ENCODE measurements at places on chromosomes 3 and 15.

DNA sequence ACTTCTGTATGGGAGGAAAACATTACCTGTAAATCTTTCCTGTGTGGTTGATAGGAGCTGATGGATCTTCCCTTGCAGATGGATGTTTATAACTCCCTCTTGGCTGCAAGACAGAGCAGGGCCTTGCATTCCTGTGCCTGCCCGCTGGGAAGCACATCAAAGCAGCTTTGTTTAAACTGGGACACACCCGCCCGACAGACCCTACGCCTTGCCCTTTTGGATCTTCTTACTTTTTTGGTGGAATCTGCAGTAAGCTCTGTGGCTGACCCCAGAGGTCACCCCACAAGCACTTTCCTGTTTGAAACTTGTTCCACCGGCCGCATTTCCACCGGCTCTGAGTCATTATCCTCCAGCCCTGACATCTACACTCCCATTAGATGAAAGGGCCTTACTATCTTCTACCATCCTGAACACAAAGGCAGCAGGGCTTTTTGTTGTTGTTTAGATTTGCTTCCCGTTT, 244.1 kb upstream of the STT3B start:
- peak; percentile 27 for DNase-seq

GRCh38 chr15:80367661-80368060, 36.5 kb upstream of the ARNT2 start:
- DNase-seq, result peak; percentile 9

- DNase-seq, result no peak
Measured at GRCh38 chr3:60217156-60217911, 1033.9 kb downstream of the FHIT start.

GRCh38 chr15:47246317-47246716, 471.0 kb upstream of the SEMA6D start:
- no peak for DNase-seq

GRCh38 chr3:20145874-20146273, 40.1 kb downstream of the SGO1 start:
- no peak for DNase-seq

- DNase-seq, result no peak
Measured at GRCh38 chr15:49898097-49898496, 220.9 kb downstream of the ATP8B4 start.

- DNase-seq, result no peak
Measured at GRCh38 chr3:123100193-123100776, 33.5 kb downstream of the PDIA5 start.

DNA sequence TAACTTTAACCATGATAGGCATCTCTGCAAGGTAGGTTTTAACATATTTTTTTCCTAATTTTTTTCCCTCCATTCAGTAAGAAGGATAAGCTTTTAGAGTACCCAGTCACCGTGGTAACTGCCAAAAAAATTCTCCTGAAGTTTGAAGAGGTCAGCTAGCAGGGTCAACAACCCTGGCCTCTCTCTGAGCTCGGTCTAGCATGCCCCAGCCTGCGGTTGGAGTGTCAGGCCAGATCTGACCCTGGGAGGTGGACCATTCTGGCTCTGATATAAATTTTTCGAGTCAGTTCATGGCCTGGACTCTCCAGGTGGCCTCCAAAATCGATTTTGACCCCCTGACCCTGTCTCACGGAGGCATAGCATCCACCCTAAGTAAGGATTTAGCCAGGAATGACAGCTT, 29.7 kb downstream of the SOX2 start:
- DNase-seq, result no peak

DNA sequence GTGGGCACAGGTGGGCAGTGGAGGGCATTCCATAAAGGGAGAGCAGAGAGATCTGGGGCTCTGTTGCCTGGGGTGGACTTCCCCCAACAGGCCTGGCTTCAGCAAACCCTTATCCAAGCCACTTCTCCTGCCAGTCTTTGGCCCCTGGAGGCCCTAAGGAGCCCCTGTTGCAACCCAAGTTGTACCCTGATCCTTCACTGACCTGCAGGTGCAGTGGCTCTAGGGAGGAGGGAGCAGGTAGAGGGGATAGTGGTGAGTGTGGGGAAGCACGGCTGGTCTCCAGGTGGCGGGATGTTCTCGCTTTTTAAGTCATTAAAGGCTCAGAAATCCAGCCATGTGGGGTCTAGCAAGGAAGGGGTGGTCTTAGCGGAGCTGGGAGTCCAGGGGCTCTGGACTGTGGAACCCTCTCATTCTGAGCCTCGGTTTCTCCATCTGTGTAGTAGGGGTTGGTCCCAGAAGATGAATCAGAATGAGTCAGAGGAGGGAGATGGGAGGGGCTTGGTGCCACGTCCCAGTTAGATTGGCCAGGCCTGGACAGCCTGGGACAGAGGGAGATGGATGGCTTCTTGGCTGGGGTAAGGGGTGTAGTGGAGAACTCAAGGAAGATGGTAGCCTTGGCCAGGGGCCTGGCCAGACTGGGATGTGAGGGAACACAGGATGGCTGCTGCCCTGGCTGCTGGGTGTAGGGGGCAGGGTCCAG, 2.6 kb downstream of the ZBTB47 start:
- no peak for DNase-seq

DNA sequence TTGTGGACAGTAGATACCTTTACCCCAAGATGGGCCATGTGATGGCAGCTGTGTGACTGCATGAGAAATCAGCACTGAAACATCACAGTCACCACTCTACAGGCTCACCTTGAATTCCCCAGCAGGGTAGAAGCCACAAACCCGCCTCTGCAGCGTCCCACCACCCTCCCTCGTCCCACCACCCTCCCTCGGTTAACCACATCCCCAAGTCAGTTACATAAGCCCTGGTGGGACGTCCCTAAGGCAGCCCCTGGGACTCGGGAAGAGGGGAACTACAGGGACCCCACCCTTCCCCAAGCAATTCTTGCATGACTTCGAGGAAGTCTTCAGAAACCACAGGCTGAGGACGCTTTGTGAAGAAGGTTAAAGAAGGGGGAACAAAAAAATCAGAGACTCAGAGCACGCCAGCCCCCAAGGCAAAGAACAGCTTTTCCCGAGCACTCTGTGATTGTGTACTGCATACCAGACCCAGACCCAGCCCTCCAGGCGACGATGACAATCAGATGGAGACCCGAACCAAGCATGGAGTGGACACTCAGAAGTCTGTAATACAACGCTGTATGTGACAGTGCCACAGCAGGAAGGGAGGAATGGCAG, 60.5 kb downstream of the SH3BP5 start:
- peak; percentile 96 for DNase-seq

- peak; percentile 28 for DNase-seq
Measured at GRCh38 chr3:9035473-9035872, 72.2 kb upstream of the RAD18 start.

DNA sequence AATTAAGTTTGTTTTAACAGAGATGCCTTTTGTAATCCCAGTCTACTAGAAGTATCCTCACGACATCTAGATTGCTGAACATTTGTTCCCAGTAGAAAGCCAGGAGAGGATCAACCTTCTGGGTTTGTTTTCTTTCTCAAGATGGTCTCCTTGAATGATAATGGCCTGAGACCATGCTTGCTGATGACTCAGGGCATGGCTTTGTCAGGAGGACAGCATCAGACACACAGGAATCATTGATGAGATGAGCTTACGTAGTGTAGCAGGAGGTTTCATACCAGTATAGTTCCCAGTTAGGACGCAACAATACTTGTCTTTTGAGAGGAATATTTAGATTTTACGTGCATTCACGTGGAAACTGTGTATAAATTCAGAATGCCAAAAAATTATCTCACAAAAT, 38.6 kb downstream of the ATP1B3 start:
- no peak for DNase-seq

DNA sequence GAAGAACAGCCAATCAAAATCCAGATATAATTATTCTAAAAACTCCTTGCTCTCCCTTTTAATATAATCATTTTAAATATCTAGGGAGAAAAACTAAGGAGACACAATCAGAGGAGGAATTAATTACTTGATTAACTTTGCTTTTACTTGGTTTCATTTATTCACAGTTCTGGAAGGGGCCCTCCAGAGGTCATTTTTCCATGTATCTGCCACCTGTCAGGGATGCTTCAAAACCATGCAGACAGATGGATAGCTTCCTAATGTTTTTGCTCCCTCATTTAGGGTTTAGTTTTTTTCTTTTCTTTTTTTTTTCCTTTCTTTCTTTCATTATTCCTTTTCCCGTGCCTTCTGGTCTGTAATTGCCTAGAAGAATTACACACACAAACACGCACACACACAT, 438.1 kb upstream of the ARPP21 start:
- DNase-seq, result no peak

GRCh38 chr3:117272876-117273523, 563.4 kb downstream of the TUSC7 start:
- no peak for DNase-seq

GRCh38 chr15:48963524-48964113, at the start of gene SHC4:
TSS of gene SHC4 (minus strand) at chr15:48963919. CDS start at chr15:48963015, 904 bp downstream.
- peak; percentile 27 for DNase-seq

GRCh38 chr3:105539897-105540296, 173.2 kb downstream of the ALCAM start:
- no peak for DNase-seq

GRCh38 chr3:197083486-197083885, 53.9 kb upstream of the MELTF start:
- no peak for DNase-seq

GRCh38 chr15:90674476-90674875, 42.7 kb upstream of the BLM start:
- DNase-seq, result no peak

GRCh38 chr3:56962206-56962605, 98.3 kb upstream of the SPATA12 start:
- no peak for DNase-seq

DNA sequence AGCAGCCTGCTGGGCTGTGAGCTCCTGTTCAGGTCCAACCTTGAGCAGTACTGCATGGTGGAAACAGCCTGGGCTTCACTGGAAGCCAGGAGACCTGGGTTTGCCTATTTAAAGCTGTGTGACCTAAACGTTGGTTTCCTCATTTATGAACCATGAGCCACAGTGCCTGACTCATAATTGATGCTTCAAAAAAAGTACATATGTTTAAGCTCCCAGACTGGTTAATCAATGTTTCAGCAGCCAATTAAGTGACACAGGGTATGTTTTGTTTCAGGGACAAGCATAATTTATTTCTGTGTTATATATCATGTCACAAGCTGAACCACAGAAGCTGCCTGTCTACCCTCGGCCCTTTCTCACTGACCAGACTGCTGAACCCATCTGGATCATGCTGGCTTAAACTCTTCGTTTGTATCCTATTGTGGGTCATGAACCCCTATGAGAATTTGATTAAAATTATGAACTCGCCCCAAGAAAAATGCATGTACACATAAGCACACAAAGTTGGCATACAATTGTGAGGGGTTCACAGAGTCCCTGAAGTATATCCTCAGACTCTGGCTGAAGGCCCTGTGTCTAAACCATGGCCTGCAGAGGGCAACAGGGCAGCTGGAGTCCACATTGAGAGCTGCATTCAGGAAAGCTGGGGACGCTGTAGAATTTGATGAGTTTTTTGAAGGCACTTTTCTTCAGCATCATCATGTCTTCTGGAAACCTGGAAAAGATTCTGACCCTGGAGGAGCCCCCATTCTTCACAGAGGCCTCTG, 23.7 kb downstream of the HDC start:
- no peak for DNase-seq

- no peak for DNase-seq
Measured at GRCh38 chr3:9679476-9680080, 24.1 kb upstream of the CPNE9 start.

DNA sequence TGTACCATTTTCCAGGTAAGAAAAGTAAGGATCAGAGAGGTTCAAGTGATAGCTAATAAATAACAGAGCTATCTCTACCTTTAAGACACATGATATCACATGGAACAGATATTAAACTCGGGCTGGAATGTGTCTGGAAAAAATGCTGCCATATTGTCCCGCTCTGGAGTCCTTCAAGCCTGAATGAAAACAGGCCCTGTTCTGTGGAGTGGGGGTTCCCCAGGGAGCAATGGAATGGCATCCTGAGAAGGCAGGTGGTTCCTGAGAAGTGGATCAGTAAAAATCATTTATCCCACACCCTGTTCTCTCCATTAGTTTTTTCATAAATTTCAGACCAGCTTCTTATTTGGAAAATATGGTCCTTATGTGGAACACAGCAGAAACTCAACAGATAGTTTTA, 57.3 kb upstream of the PRTG start:
- no peak for DNase-seq

DNA sequence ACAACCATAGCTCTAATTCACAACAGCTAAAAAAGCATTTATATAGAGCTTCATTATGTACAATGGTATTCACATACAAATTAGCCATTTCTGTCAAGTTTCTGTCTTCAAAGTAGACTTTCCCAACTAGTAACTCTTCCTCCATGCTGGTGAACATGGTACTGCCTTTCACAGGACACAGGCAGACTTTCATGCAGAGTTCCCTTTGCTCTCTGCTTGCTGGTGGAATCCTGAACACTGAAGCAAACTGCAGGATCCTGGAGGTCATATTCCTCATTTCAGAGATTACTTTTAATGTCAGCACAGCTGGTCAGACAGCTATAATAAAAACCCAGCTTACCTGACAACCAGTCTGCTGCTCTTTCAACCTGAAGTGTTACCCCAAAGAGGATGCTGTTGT, 53.6 kb downstream of the TASOR start:
- no peak for DNase-seq

GRCh38 chr15:36479200-36479896, 100.1 kb upstream of the CDIN1 start:
- no peak for DNase-seq

DNA sequence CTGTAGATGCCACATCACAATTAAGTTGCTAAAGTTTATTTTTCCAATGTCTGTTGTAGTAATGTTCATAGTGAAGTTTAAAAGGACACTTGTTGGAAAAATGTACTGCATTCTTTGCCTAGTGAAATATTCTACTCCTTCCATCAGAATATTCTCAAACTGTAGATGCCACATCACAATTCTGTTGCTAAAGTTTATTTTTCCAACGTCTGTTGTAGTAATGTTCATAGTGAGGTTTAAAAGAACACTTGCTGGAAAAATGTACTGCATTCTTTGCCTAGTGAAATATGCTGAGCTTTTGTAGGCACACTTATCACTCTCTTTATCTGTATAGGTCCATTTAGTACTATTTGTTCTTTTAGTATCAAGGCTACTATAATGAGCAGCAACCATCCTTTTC, 836.1 kb downstream of the NAALADL2 start:
- DNase-seq, result no peak

DNA sequence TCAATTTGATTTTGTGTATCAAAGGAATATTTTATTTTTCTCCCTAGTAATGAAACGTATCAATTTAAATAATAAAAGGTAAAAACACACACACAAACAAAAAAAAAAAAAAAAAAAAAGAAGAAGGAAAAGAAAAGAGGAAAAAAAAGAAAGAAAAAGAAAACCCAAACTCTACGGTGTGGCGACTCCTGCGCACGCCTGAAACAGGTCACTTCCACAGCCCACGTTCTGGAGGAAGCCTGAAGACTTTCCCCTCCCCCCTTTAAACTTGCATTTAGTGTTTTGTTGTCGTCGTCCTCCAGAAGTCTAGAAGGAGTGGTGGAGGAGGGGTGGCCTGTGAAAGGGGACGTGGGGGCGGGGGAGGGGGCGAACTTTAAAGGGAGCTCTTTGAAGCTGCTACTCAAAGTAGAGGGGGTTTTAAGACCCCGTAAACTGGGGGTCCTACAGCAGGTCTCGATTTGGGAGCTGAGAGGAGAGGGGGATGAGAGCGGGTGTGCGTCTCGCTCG, 2.3 kb upstream of the TLE3 start:
- no peak for DNase-seq

- DNase-seq, result no peak
Measured at GRCh38 chr3:184333190-184333589, 4.2 kb upstream of the FAM131A start.

GRCh38 chr15:85688711-85689110, 106.0 kb downstream of the KLHL25 start:
- DNase-seq, result peak; percentile 69

GRCh38 chr3:116058844-116059243, 386.4 kb downstream of the LSAMP start:
- no peak for DNase-seq
